ENCODE measurements at places on chromosomes 16 and 17.

DNA sequence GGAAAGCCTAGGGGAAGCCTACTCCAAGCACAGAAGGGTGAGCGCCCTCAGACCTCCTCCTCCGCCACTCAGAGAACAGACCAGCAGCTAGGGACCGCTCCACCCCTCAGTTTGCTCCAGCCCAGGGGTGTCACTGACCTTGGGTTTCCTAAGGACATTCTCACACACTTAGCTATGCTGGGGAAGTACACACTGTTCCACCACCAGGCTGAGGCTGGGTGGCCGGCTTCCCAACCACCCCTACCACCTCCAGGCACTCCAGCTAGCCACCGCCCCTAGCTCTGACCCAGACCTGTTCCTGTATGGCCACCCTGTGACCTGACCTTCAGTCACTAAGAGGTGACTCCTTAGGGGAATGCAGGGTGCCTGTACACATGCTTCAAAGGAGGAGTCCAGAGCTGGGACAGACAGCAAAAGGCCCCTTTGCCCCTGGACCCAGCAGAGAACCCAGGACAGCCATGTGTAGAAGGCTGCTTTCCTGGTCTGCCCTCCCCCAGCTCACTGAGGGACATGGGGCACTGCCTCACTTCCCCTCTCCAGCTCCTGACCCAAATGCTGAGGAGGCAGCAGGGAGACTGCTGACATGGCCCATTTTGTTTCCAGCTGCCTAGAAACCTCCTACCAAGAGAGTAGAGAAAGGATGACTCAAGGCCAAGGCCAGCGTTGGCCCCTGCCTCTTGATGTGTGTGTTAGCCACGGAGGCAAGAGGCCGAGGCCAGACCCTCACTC is 6.7 kb downstream of the HSPB9 start:
- DNase-seq, result no peak

DNA sequence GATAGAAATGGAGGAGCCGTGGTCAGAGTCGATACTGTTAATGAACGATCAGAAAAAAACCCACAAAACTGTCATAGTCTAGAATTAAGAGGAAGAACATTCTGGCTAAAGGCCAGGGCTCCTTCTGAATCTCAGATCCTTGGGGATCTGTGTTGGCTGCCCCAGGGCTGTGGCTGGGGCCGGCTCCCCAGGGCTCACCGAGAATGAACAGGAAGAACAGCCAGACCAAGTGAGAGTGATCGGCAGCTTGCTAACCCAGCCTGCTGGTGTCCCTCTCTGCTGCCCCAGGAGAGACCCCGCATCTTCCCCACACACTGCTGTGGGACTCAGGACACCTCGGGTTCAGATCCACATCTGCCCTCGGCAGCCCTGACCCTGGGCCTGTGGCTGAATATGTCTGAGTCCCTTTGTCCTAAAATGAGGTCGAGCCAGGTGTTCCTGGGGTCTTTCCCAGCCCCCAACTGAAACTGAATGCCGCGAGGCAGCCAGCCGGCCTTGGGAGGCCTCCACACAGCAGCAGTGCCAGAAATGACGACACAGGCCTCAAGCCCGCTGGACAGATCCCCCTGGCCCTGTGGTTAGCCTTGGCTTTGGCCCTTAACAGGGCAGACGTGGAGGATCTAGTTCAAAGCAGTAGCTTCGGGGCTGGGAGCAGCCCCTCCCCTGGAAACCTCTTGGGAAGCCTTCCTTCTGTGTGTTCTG is 23.9 kb upstream of the CLEC18A start:
- DNase-seq, result no peak

DNA sequence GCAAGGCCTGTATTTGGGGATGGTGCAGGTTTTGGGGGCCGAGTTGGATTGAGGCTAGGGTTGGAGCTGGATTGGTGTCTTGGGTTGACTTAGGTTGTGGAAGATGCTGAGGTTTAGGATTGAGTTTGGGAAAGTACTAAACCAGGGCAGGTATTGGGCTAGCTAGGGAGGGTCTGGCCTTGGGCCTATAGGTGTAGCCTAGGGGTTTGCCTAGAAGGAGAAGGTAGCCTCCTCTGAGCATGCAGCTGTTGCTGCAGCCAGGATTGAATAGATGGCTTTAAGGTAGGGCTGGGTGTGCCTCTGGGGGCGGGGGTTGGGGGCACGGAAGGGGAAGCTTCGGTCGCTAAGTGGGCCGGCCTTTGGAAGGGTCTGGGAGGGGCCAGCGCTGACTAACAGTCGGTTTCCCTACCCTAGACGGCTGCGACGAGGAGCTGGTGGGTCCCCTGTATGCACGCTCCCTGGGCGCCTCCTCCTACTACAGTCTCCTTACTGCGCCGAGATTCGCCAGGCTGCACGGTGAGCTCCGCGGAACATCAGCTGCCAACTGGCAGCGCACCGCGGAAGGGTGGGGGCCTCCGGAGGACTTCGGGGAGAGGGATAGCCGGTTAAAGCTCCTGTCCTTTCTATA is 1.2 kb downstream of the CNTNAP1 start:
- DNase-seq, result no peak

DNA sequence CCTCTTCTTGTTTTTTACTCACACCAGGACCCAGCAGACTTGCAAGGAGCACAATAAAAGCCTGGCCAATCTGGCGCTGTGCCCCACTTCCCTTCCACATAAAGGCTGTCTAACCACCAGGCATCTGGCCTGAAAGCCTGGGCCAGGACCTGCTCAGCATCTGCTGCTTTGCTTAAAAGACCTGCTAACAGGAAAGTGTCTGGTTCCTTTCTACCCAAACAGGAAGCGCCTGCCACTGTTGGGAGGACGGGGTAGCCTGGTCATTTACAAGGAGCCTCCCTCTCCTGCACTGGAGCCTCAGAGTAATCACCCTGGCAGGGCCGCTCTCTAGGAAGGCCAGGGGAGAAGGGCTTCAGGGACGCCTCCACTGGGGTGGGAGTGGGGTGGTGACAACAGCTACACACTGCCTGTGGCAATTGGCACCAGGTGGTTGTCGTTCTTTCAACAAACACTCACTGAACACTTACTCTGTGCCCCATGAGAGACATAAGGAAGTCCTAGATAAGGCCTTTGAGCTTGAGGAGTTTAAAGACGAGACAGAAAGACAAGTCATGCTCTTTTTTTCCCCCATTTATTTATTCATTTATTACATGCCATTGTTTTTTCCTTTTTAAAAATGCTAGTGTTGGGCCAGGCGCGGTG is 6.3 kb upstream of the MMP28 start:
- DNase-seq, result no peak

- DNase-seq, result no peak
Observed at GRCh38 chr17:19554393-19554792, 20.7 kb downstream of the SLC47A1 start.

DNA sequence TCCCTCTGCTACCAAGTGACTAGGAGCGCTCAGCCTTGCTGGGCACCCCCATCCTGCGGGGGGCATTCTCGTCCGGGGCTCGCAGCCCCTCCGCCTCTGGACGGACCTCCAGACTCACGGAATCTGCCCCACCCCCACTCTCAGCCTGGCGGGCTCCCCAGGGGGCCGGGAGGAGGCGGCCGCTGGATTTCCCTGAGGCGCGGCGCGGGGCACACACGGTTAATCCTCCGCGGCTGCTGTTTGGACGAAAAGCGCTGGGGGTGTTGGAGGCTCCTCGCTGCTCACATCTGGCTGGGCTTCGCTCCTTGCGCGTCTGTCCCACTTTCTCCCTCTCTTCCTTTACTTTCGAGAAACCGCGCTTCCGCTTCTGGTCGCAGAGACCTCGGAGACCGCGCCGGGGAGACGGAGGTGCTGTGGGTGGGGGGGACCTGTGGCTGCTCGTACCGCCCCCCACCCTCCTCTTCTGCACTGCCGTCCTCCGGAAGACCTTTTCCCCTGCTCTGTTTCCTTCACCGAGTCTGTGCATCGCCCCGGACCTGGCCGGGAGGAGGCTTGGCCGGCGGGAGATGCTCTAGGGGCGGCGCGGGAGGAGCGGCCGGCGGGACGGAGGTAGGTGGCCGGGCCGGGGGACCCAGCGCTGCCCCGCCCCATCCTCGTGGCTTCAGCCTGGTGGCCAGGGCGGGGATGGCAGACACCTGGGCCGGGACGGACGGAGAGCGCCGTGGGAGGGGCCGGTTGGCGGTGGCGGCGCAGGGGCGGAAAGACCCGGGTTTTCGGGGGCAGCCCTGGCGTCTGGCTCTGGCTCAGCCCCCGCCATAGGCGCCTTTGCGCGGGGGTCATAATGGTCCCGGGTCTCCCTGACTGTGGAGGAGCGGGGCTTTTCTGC is at the start of gene C1QTNF1:
Gene C1QTNF1, plus strand, starts transcription at position 284 of the 886 bp plus-strand sequence. CDS start 19,800 bp downstream, outside the sequence.
- DNase-seq, result peak; percentile 45

DNA sequence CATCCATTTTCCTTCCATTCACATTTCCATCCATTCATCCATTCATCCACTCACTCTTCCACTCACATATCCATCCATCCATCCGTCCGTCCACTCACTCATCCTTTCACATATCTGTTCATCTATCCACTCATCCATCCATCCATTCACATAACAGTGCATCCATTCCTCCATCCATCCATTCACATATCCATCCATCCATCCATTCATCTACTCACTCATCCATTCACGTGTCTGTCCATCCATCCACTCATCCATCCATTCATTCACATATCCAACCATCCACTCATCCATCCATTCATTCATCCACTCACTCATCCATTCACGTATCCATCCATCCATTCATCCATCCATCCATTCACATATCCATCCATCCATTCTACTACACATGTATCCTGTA is 42.6 kb downstream of the SCNN1G start:
- DNase-seq, result no peak

- no peak for DNase-seq
Observed at GRCh38 chr17:12727076-12727760, 61.5 kb downstream of the MYOCD start.

GRCh38 chr17:59856859-59857794 is 35.6 kb downstream of the TUBD1 start:
- no peak for DNase-seq

- no peak for DNase-seq
Observed at GRCh38 chr16:12009462-12009861, 32.9 kb downstream of the SNX29 start.

- DNase-seq, result no peak
Observed at GRCh38 chr17:49071106-49071505, 61.5 kb upstream of the B4GALNT2 start.
